ENCODE measurements at places on chromosomes 2 and 18.
A peak's percentile ranks its signal among the peaks of the same experiment; 100 is the strongest.

GRCh38 chr18:26655525-26656430 is 107.4 kb upstream of the KCTD1 start:
- DNase-seq = no peak

DNA sequence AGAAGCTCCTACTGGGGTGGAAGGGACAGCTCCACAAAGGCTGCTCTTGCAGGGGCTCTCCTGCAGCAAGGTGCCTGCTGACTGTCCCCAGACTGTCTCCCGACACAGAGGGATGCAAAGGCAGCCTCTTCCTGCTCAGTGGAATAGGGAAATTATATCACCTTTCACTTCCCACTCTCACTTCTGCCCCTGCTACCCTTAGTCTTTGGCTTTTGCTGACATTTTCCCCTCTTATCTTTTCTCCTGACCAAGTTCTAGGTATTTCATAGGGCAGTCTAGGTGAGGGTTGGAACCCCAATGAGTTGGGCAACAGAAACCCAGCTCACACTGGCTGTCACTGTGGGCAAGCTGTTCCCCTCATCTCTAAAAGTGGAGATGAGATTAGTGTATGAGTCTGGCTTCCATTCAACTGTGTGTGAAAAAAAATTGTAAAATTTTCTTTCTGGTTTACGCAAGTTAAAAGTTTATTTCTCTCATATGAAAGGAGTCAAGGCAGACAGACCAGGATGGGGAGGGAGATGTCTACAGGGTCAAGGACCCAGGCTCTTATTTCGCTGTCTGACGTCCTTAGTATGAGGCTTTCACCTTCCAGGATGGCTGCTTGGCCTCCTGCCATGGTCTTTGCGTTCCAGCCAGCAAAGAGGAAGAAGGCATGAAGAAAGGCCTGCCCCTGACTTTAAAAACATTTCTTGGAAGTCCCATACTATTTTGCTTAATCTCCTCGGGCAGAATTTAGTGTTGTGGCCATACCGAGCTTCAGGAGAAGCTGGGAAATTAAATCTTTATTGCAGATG is 7.5 kb upstream of the MOCOS start:
- no peak for DNase-seq

DNA sequence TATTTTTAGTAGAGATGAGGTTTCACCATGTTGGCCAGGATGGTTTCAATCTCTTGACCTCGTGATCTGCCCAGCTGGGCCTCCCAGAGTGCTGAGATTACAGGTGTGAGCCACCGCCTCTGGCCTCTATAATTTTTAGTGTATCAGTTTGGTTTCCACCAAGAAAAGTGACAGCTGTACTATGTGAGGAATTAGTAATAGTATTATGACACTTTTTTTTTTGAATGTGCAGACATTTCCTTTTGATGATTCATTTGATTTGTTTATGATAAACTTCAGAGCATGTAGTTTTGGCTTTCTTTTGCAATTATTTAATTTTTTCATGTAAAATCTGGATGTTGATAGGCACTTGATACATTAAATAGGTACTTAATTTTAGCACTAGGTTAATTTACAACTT is 61.5 kb downstream of the PTPN4 start:
- DNase-seq = peak; percentile 20

DNA sequence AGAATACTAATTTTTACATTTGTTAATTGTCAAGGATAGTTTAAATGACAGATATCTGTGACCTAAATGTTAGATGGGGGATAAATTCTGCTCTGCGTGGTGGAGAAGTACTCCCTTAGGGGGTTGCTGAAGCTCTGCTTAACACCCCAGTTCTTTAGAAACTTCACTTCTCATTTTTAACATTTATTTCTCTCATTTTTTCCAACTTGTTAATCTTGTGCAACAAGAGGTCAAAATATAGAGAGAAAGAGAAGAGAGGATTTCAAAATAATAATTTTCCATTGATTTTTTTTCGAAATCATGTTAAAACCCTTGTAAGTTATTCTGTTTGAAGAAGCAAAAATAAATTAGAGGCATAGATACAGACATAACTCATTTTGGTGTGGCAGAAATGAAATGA is 61.3 kb upstream of the SLC8A1 start:
- no peak for DNase-seq

GRCh38 chr2:15745350-15745749 is 153.7 kb downstream of the DDX1 start:
- no peak for DNase-seq

DNA sequence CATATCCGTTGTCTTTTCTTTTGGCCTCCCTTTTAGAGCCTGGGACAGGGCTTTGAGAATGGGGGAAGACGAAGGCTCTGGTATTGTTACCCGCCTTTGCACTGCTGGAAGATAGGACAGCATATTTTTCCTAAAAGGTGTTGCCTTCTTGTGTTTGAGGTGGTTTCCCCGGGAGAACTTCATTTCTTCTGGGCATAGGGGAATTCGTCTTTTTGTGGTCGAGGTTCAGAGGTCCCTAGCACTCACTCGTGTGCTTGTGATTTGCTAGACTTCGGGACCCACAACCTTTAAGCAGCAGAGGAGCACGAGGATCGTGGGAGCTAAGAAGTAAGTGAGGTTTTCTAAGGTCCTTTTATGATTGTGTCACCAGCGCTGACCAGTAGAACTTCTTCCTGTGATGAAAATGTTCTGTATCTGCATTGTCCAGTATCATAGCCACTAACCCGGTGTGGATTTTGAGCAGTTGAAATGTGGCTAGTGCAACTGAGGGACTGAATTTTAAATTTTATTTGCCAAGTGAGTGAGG is 611 bp downstream of the ZNF512 start:
- DNase-seq = no peak

DNA sequence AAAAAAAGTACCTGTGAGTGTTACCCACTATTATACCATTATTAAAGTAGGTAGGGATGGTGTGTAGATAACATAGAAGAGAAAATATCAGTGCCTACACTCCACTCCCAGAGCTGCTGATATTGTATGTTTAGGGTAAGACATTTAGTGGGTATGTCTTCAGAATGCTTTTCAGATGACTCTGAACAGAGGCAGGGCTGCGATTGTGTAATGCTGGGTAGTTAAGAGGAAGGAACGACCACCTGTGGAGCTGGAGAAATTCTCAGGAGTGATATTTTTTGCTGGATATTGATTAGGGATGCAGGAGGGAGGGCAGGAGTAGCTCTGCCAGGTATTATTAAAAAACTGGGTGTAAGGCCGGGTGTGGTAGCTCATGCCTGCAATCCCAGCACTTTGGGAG is 2.8 kb downstream of the CNOT11 start:
- DNase-seq = no peak

GRCh38 chr2:68352651-68353391 is 12.3 kb upstream of the PLEK start:
- DNase-seq = no peak

- DNase-seq = no peak
These were observed 17.4 kb upstream of the YES1 start for GRCh38 chr18:829432-829831.

DNA sequence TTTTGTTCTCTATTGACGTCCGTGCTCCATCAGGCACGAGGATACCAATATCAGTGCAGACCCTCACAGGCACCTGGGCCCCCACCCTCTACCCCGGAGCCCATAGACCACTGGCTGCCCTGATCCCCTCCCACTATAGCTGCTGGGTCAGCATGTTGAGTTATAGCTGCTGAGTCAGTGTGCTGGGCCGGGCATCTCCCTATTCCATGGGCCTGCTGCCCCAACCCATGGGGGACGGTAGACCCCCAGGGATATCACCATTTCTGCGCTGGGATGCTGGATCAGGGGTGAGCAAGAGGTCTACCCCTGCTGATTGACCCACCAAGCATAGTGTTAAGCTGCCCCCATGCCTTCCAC is 100.1 kb upstream of the ST3GAL5 start:
- DNase-seq = no peak

- DNase-seq = no peak
These were observed 41.6 kb upstream of the PLB1 start for GRCh38 chr2:28454016-28454930.
